ENCODE measurements at places on chromosomes 12 and 14.

DNA sequence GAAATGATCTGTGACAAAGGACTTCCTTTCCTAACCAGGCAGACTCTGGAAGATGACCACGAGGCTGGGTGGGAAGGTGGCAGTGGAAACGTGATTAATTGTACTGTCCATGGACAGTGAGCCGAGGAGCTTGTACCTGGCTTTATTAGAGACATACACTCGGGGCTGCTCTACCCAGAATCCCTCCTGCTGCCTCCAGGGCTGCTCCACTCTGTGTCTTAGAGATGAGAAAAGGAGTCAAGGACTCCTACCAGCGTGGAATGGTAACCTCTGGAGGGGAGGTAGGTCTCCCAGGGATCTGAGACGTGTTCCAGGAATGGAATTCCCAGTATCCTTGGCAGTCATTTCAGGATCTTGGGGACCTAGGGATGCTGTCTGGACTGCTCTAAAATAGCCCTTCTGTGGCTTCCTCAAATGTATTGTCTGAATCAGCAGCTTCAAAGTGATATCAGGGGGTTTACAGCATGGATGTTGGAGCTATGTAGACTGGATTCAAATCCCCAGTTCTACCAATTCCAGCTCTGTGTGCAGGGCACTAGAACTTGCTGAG lies 237.8 kb downstream of the CACNA1C start:
- DNase-seq = no peak

- peak; percentile 80 for DNase-seq
Measured at GRCh38 chr14:74362361-74362915, 14.2 kb downstream of the VRTN start.

DNA sequence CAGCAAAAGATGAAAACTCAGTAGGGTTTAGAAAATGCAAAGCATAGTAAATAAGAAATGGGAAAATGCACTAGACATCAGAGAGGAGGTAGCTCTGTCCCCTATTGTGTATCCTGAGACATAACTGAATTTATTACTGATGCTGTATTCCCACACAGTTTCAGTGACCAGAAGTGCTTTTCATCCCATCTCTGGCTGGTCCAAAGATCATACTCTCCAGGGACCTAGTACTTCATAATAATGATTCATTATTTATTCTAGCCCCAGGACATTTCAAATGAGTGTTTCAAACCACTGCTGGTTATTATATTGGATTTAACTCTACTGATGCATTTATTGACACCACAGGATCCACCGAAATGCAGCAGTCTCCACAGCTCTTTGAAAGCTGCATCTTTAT lies 163.3 kb downstream of the PAWR start:
- no peak for DNase-seq

DNA sequence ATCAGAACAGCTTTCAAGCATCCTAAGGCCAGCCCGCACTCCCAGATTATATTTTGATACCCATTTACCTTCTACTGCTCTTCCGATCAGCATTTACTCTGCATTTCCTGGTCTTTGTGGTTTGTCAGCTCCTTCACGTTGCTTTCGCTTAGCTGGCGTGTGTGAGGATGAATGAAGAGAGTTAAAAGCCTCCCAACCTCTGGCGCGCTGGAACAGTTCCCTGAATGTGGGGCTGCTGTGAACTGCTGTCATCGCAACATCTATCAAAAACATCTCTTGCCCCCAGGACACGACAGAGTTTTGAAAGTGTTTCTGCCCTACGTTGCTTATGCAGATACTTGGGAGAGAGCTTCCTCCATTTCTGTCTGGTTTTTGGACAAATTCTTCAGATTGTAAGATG lies 129.2 kb downstream of the KCNA5 start:
- no peak for DNase-seq

- DNase-seq = no peak
Measured at GRCh38 chr12:64691795-64692583, 67.2 kb downstream of the GNS start.

DNA sequence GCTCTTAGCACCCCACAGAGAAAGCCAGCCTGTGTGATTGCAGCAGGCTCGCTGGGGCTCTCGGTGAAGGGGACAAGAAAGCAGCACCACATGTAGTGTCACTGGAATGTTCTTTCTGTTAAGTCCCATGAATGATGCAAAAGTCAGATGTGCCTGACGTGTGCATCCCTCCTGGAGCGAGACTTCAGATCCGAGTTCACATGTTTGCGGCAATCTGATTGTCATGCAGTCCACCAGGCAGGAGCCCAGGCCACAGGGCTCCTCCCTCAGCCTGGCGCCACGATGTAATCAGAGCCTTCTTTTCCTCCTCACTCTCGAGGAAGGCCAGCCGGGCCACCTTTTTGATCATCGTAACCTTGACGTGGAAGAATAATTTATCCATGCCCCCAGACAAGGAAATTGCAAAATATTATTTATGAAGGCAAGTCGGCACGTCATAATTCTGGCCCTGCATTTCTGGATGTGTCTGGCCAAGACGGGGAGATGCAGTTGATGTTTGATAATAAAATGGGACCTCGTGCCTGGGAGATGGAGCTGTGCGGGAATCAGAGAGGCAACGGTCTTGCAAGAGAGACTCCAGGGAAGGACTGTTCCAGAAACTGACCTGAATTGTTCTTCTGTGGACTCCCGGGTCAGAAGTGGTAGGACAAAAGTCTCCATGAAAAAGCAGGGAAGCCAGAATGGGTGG lies 214.6 kb downstream of the PHETA1 start:
- no peak for DNase-seq

DNA sequence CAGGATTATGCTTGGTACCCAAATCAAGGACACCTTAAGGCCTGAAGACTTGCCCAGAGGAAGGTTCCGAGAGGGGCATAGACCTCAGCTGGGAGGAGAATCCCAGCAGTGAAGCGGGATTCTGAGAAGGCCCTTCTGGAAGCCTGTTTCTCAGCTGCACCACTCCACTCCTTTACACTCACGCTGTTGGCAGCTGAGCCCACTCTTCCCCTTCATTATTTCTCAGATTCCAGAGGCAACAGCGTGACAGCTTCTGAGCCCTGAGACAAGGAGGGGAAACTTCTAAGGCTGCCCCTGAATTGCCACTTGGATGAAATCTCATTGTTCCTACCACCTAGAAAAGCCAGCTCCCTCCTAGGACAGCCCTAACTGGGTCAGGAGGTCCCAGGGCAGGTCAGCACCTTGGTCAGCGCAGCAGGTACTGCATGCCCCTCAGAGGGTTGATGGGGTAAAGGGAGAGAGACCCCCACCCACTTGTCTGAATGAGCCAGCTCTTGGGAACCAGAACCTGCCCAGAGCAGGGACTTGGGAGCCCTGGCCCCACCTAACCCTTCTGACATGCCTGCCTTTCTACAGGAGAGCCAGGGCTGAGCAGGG lies 53.9 kb downstream of the ISCA2 start:
- DNase-seq = no peak

GRCh38 chr12:105396983-105397382 lies 66.5 kb downstream of the C12orf75 start:
- DNase-seq = no peak

GRCh38 chr14:89479802-89480201 lies 62.8 kb upstream of the FOXN3 start:
- no peak for DNase-seq

- no peak for DNase-seq
Measured at GRCh38 chr14:35349496-35350365, 54.8 kb downstream of the NFKBIA start.

GRCh38 chr12:106269150-106269771 lies 21.4 kb upstream of the CKAP4 start:
- no peak for DNase-seq

GRCh38 chr12:3715999-3716398 lies 36.9 kb downstream of the CRACR2A start:
- DNase-seq = no peak

DNA sequence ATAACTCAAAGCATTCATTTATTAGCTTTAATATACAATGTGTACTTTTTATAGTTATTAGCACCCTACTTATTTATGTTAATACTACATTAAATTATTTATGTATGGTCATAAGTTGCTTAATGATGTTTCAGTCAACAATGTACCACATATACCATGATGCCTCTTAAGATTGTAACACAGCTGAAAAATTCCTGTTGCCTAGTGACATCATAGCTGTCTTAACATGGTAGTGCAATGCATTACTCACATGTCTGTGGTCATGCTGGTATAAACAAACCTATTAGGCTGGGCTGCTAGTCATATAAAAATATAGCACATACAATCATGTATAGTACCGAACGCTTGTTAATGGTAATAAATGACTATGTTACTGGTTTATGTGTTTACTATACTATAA lies 120.4 kb downstream of the ANO6 start:
- DNase-seq = no peak

DNA sequence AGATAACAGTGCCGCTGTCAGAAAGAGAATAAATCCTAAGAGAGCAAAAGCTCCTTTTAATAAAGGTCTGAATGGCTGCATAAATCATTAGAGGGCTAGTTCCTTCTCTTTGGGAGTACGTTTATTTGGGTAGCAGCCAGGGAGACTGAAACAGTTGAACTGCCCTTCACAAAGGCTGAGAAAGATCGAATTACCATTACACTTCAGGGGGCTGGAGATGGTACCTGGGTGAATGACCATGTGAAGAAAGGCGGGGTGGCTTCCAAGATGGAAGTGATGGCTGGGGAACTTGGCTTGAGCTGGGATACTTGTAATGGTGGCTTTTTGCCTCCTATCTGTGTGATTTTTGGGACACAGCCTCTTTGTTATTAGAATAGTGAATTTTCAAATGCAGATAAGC lies 1.7 kb upstream of the FGD4 start:
- DNase-seq = no peak

- DNase-seq = no peak
Measured at GRCh38 chr14:100851946-100852620, 26.2 kb downstream of the MEG3 start.

GRCh38 chr12:123971770-123972456 lies 718 bp downstream of the CCDC92 start:
- DNase-seq = peak; percentile 63

GRCh38 chr12:114704096-114704495 lies 20.1 kb upstream of the TBX3 start:
- DNase-seq = no peak

DNA sequence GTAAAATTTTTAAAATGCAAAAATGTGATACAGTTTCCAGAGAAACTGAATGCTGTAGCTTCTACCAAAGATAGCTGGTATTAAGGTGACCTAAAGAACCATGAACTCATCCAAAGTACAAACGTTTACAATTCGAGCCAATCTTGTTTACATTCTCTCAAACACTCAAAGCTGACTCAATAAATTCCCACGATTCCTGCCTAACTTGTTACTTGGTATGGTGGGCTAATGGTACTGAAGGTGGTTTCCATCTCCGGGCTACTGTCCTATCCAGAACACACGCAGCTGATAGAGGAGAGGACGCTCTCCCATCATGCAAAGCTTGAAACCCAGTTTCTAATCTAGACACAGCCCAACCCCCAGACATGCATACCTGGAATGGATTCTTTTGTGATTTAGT lies 31.5 kb downstream of the RAD9B start:
- DNase-seq = no peak

GRCh38 chr14:68468437-68469207 lies 324.2 kb downstream of the ZFP36L1 start:
- peak; percentile 59 for DNase-seq

GRCh38 chr12:46509135-46509534 lies 136.6 kb upstream of the SLC38A2 start:
- DNase-seq = no peak

- DNase-seq = no peak
Measured at GRCh38 chr14:67574156-67574555, 25.9 kb downstream of the PIGH start.

DNA sequence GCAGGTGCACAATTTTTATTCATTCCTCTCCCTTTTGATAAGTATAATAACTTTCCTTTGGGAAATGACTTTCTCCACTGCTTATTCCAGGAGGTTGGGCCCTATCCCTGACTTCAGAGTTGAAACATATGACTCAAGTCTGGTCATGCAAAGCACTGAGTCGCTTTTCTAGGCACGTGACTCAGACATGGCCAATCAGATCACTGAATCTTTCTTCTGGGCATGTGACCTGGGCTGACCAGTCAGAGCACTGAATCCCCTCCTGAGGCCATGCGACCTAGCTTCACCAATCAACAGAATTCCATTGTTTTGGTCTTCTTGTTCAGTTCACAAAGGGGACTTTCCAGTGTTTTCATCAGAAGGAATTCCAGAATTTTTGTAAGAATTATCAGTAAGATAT lies 377.1 kb upstream of the KITLG start:
- peak; percentile 5 for DNase-seq

- DNase-seq = no peak
Measured at GRCh38 chr14:55099756-55100155, 29.3 kb upstream of the LGALS3 start.

- DNase-seq = no peak
Measured at GRCh38 chr12:78101113-78101876, 270.6 kb downstream of the NAV3 start.

- no peak for DNase-seq
Measured at GRCh38 chr14:74962046-74962445, 6.6 kb upstream of the PGF start.

DNA sequence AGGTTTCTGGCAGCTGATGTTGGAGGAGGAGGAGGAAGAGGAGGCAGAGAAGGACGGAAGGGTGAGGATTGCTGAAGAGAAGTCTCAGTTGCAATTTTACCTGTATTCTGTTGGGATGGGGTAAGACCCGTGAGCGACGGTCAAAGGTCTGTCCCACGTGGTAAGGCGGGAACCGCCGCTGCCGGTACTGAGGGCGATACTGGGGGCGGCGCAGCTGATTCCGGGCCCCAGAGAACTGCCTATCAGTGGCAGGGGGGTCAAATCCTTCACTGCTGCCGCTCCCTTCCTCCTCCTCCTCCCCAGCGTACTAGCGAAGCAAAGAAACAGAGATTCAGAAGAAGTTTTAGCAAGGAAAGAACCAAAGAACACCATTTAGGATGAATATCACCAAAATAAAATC lies 13.3 kb downstream of the YBX3 start:
- no peak for DNase-seq
